ENCODE measurements at places on chromosomes 6 and 20. TPM values are rescaled to one million over a fixed set of nuclear protein-coding genes. Genes with fewer than 3 reads are reported as not detected.

TRIM10 gene
- not detected for total RNA-seq

SPEF1 gene
- 0.34 TPM for total RNA-seq

PRL gene
- not detected for total RNA-seq

USP49 gene
- 3.6 TPM for total RNA-seq

ZBTB12 gene
- 2.3 TPM for total RNA-seq

SCRT2 gene
- total RNA-seq, result not detected

RFX6 gene
- total RNA-seq, result not detected

GABRR1 gene
- not detected for total RNA-seq

SEL1L2 gene
- total RNA-seq, result not detected

- no peak for DNase-seq
These were observed 69.4 kb downstream of the NRN1 start for GRCh38 chr6:5937169-5937909.

- peak; percentile 42 for DNase-seq
These were observed 30.8 kb downstream of the GNAS start for GRCh38 chr20:58883241-58883691.

DNA sequence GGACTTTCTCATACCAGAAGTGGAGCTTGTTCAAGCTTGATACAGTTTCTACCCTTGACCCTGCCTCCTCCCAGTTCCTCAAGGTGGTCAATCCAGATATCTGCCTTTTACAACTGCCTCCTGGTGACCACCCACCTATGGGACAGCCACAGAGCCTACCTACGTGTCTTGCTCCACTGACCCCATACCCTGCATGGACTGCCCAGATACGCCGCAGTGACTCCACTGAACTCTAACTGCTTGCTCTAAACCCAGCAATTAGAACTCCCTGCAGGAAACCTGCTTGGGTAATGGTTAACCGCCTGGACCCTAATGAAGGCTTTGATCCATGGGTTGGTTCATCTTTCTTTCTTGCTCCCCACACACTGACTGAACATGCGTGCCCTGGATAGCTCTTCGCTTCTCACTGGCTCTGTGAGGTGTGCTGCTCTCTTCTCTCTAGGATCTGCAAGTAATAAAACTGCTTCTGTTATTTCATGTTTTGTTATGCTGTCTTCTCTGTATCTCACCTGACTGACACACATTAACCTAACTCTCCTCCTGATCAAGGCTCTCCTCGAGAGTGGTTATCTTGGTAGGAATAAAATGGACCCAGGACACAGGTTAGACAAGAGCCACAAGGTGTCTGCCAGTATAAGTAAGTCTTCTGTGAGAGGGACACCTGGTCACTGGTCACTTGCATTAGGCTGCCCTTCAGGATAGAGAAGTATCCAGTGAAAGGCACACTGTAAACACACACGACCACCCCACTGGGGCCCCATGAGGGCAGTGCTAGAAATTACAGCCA is 79.2 kb downstream of the CHD6 start:
- DNase-seq, result no peak

- DNase-seq, result peak; percentile 94
These were observed 651 bp upstream of the TAPBP start for GRCh38 chr6:33314515-33314942.

DNA sequence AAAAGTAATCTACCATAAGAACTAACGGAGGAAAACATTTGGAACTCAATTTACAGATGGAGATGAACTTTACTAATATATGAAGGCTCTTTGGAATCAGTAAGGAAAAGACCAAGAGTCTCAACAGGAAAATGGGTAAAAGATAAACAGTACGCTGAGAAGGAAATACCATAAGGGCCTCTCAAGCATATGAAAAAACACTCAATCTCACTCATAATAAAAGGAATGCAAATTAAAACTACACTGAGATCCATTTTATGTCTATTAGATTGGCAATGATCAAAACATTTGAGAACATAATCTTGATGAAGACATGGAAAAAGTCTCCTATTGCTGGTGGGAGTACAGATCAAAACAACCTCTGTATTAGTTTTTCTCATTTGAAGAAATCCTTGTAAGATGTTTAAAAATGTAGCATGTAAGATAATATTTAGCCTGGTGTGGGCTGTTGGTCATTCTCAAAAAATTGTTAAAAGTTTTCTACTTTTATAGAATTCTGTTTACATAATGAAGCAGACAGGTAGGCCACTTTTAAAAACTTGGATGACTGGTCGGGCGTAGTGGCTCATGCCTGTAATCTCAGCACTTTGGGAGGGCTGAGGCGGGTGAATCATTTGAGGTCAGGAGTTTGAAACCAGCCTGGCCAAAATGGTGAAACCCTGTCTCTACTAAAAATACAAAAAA is 14.5 kb downstream of the REV3L start:
- peak; percentile 85 for DNase-seq

DNA sequence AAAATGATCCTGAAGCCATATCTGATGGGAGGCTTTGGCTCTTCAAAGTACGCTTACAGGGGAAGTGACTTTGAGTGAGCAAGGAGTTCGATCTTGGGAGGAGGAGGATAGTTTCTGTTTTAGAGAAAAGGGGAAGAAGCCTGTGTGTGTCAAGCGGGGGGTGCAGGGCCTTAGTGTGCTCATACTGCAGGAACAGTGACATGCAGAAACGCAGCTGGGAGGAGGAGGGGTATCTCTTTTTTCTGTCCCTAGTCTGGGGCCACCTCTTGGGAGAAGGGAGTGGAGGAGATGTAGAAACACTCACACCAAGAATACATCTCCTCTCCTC is 19.8 kb downstream of the SIRPD start:
- no peak for DNase-seq

- DNase-seq, result peak; percentile 50
These were observed 214.3 kb upstream of the MARCKS start for GRCh38 chr6:113642714-113643406.

GRCh38 chr20:14055127-14055742 is 59.9 kb downstream of the MACROD2 start:
- peak; percentile 74 for DNase-seq

GRCh38 chr6:154099211-154099610 is 60.2 kb downstream of the OPRM1 start:
- no peak for DNase-seq

- no peak for DNase-seq
These were observed 752.5 kb downstream of the QKI start for GRCh38 chr6:164166996-164167395.

- DNase-seq, result no peak
These were observed 30.9 kb downstream of the MKKS start for GRCh38 chr20:10402938-10403608.

- no peak for DNase-seq
These were observed 647.8 kb upstream of the MARCKS start for GRCh38 chr6:113209315-113209714.

DNA sequence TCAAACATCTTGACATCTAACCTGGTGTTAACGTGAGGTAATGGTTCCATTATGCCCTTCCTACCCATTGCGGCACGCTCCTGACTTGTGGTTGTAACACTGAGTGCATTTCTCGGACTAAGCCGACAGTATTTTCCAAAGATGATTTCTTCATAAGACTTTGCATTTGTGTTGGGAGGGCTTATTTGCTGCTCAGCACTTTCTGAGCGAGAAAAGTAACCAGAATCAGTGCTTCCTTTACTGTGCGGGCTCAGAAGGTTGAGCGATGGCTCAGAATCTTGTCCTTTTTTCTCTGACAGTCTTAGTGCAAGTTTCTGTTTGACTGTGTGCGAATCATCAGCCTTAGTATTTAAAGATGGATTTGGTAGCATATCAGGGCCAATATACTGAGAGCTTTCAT is 171.7 kb downstream of the HIVEP2 start:
- no peak for DNase-seq

DNA sequence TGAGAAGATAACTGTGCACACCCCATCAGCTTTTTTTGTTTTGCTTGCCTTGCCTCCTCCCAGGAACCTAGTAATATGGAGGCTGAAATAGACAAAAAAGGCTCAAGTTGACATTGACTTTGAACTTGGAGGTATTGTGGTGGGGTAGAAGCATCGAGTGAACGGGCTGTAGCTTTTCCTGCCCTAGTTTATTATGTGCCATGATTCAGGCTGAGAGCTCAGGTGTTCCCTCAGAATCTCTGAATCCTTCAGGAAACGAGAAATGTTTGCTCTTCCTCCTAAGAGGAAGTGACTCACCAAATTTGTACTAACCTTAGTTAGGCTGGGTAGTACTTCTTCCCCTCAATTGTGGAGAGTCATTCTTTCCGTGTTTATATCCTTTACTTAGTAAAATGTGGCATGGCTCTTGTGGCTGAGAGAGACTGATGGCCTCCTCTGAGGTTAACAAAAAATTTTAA is 98.8 kb downstream of the SASH1 start:
- peak; percentile 97 for DNase-seq
